Activated gamma-delta T cell treated with Interleukin-2 at 50 U/mL for 16 hours (primary cell): ENCODE measurements at places on chromosomes 11 and 22.
A peak's percentile ranks its signal among the peaks of the same experiment; 100 is the strongest.

- no peak for DNase-seq
These were observed 111.9 kb downstream of the KIF18A start for GRCh38 chr11:27996066-27996465.

GRCh38 chr11:76369406-76369805 lies 11.5 kb downstream of the THAP12 start:
- no peak for DNase-seq

- no peak for DNase-seq
These were observed 100.3 kb downstream of the PDE2A start for GRCh38 chr11:72573855-72574445.

GRCh38 chr22:24435861-24436371 lies 8.5 kb downstream of the ADORA2A start:
- DNase-seq = no peak

- DNase-seq = no peak
These were observed 1119.1 kb upstream of the TENM4 start for GRCh38 chr11:80559942-80560341.

DNA sequence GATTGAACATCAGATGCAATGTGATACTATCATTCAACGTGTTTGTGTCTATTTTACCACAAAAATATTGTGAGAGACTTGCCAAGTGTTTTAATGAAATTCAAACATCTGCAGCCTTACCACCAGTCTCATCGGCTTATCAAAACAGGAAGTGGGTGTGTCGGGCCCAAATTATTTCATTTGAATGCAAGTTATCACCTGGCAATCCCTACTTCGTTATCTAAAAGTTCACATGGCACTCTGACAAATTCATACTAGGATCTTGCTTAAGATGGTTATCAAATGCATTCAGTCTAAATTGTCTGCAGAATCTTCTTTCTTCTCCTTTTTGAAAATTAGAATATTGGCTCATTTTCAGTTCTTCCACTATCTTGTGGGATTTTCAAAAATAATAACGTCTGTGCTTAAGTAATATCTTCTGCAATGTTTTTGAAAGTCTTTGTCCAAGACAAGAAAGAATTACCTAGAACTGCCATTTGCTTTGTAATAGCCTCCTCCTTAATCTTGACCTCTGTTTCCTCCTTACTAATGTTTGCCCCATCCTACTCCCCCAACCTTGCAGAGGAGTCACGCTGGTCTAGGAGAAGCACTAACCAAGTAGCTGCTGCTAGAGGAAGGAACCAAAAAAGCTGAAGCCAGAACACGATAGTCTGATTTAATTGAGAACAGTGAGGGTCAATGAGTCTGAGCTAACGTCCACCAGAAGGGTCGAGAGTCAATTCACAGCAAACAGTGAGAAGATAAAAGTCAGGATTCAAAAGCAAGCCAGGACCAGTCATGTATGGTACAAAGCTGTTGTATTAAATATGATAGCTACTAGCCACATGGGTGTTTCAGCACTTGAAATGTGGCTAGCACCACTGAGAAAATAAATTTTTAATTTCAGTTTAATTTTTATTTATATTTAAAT lies 10.2 kb upstream of the BIRC3 start:
- peak; percentile 46 for DNase-seq

GRCh38 chr11:96333191-96333719 lies 9.7 kb downstream of the MAML2 start:
- DNase-seq = no peak

GRCh38 chr11:73227571-73228211 lies 9.6 kb downstream of the P2RY2 start:
- DNase-seq = no peak

GRCh38 chr11:113113801-113114704 lies 152.8 kb downstream of the NCAM1 start:
- no peak for DNase-seq

DNA sequence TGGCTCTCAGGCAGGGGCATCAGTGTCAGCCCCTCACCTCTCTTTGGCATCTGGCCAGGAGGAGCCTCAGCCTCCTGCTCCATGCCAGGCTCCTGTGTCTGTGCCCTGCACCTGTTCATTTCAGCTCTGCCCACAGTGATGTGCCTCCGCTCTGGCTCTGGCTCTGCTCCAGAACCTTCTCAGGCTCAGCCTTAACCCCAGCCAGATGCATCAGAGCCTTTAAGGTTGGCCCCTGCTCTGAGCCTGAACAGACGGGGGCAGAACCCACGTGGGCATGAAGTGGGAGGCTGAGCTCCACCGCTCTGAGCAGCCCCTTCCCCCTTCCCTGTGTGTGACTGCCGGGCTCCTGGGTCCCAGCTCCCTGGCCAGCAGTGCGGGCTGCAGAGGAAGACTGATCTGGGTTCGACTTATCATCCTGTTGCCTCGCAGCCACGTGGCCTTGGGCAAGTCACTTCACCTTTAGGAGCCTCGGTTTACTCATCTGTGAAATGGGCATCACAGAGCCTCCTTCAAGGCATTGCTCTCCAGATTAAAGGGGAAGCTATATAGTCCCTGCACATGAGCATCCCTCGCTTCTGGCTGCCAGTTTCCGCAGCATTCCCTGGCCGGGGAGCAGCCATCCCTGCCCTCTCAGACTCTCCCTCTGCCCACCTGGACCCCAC lies 44.7 kb upstream of the RTL6 start:
- DNase-seq = no peak

GRCh38 chr11:2095198-2095520 lies 44.0 kb downstream of the IGF2 start:
- DNase-seq = no peak

DNA sequence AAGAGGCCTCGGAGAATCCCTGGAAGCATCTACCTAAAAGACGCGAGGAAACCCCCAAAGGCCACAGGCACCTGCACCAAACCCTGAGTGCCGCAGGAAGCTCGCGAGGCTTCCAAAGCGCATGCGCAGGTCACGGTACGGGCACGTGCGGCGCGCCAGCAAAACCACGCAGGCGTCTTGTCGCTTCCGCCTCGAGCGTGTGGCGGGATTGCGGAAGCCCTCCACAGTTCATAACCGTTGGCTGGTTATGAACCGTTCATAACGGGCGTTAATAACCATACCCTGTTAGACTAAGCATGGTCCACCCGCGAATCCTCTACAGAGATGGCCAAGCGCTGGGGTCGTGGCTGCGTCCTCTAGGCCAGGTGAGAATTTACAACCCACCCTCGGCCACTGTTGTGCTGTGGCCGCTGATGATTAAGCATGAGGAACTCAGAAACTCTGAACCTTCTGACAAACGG lies 46.4 kb downstream of the MORC2 start:
- DNase-seq = peak; percentile 77

GRCh38 chr11:30758012-30758411 lies 171.9 kb upstream of the MPPED2 start:
- DNase-seq = no peak
